ENCODE measurements at places on chromosomes 6 and 20.

- DNase-seq: no peak
These were observed 32.7 kb upstream of the CRISP1 start for GRCh38 chr6:49898904-49899566.

DNA sequence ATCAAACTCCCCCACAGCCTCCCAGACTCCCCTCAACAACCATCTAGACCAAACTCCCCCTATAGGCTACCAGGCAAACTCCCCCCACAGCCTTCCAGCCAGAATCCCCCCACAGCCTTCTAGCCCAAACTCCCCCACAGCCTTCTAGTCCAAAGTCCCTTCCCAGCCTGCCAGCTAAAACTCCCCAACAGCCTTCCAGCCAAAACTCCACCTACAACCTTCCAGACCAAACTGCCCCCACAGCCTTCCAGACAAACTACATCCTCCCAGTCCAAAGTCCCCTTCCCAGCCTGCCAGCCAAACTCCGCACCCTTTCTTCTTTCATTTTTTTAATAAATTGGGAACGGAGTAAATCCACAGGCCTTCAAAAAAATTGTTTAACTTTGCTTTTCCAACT, 37.4 kb upstream of the SYNDIG1 start:
- no peak for DNase-seq

GRCh38 chr6:136921936-136922684, at the start of gene SLC35D3:
SLC35D3 (plus strand) TSS chr6:136922301; CDS start chr6:136922429, 128 bp downstream.
- DNase-seq: peak; percentile 44

- no peak for DNase-seq
These were observed 111.9 kb downstream of the CEBPB start for GRCh38 chr20:50302341-50303057.

GRCh38 chr6:111844921-111845320, 28.3 kb downstream of the FYN start:
- DNase-seq: no peak

- DNase-seq: no peak
These were observed 40.7 kb downstream of the BFSP1 start for GRCh38 chr20:17490501-17490900.

DNA sequence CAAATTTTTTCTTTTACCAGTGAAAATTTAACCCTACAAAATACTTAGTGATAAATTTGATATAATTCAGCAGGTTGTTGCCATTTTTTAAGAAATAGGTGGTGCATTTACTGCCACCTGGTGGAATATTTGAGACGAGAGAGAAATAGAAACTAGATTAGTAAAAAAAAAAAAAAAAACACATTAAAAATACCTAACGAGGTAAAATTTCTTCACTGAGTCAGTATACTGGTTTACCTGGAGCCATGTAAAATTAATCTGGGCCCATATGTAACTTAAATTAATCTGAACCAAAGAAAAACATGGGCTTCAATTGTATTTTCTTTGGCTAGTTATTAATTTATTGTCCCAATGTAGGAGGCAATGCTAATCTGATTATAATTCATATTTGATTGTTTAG, 520.8 kb downstream of the EPM2A start:
- DNase-seq: peak; percentile 38

DNA sequence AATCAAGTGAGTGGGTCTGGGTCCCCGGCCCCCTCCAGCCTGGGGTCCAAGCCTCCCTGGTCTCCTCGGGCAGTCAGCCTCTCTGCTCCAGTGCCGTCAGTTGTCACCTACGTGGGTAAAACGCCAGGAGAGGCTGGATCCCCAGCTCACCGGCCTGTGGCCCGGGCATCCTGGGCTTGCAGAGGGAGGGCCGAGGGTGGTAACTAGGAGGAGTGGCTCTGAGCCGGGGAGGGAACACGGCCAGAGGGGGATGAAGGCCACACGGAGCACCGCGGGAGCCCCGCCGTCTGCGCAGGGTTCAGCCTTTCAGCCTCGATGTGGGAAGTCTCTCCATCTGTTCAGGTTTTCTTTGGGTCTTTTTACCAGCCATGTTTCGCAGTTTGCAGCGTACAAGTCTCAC, 29.5 kb upstream of the BHLHE23 start:
- DNase-seq: no peak

GRCh38 chr6:149423964-149424440, 23.9 kb downstream of the SUMO4 start:
- DNase-seq: no peak

DNA sequence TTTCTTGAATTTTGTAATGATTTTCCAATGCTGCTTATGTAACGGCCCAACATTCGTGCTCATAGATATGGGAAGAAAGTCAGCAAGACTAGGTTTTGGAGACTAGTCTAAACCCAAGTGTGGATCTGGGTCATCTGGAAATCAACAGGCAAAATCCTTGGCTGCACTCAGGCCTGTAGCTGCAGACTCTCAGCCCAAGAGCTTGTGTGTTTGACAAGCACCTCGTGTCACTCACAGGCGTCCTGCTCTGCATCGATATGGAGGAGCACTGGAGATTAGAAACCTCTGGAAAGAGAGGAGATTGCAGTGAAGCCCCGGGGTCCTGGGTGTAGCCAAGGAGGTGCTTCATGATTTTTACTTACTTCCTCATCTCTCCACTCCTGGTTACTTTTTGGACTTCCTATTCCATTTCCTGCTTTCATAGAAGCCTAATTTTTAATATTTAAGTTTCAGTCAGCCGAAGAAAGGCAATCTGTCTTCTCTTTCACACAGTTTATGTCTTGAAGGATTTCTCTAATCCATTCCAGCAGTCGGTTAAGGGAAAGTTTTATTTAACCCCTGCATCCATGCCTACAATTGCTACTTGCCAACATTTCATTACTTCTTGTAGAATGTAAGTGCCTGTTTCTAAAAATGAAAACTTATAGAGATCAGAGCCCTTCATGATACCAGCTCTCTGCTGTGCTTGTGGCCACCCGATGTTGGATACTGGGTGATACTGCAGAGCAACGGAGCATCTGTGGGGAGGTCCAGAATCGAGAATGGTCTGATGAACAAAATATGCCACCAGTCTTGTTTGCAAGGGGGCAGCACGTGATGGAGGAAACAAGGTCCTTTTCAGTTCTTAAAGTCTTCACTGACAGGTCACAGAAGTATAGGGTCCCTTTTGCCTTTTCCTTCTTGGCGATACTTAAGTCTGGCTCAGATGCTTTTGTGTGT, 296.3 kb downstream of the QKI start:
- no peak for DNase-seq

- no peak for DNase-seq
These were observed 661.7 kb upstream of the CITED2 start for GRCh38 chr6:140036196-140036595.

DNA sequence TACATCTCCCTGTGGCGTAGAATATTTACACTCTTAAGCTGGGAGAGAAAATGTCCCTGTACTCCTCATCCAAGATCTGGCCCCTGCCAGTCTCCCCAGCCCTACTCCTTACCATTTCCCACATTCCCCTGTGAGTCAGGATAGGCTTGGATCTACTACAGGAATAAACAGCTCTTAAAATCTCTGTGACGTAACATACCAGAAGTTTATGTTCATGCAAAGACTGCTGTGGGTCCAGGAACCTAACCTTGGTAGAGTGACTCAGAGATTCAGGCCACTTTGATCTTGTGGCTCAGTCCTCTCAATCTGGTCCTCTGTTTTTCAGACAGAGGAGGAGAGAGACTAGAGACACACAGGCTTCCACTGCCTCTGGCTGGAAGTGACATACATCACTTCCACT, 38.5 kb upstream of the GPR6 start:
- no peak for DNase-seq

DNA sequence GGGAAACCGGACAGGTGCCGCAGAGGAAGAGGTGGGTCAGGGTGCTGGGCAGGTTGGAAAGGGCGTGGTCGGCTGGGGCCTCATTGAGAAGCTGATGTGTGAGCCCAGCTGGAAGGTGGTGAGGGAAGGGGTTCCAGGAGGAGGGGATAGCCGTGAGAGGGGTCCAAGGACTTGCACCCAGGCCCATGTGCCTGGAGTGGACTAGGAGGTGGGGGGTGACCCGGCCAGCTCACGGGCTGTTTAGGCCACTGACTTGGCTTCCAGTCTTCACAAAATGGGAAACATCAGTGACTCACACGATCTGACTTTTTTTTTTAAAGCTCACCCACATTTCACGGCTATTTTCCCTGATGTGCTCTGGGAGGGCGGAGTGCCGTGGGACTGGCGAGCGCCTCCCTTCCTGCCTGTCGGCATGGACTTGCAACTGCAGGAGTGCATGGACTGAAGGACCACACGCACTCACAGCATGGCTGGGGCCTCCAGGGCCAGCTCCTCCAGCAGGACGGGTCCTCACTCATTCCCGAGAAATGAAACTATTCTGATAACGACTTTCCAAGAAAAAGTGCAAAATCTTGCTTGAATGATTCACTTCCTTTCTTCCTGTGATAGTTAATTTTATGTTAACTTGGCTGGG, 13.5 kb upstream of the PDE10A start:
- DNase-seq: no peak

GRCh38 chr6:166559662-166560061, 26.8 kb downstream of the RAMACL start:
- no peak for DNase-seq

GRCh38 chr6:111837641-111838500, 35.4 kb downstream of the FYN start:
- DNase-seq: no peak

DNA sequence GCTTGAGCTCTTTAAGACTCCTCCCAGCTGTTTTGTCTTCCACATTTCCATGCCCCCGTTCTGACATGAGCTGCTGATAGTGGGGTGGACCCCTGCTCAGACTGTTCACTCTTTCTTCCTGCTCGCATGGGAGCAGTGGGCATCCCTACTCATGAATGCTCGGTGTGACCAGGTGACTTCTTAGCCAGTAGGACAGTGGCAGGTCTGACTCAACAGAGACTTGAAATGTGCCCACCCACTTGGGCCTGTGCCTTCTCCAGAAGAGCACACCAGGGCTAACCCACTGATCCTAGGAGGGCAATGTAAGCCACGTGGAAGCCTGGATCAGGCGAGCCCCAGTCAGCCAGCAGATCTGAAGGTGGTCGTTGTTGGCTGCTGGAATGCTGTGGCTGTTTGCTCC, 582.0 kb downstream of the QKI start:
- no peak for DNase-seq

DNA sequence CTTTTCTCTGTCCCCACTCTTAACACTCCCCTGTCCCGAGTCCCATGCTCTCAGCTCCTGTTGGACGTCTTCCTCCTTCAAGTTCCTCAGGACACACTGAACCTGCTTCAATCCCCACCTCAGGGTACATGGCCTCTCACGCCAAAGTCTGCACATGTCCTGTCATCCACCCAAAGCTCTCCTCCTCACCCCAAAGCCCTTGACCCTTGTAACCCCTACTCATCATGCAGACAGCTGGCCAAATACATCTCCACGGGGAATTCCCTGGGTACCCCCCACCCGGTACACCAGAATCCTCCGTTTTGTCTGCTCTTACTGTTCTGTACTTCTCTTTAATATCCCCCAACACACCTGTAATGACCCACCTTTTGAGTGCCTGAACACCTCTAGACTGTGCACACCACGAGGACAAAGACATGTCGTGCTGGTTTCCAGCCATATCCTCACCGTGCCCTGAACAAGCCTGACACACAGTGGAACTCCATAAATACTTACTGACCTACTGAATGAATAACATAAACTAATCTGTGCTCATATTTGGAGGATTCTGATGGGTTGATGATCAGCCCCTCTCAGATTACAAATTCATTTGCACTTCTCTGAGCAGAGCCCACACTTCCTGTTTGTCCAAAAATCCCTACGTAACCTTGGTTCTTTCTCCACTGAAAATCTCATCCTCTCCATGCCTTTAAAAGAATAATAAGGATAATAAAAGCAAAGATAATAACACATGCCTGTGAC, 66.8 kb upstream of the EYA2 start:
- DNase-seq: no peak

DNA sequence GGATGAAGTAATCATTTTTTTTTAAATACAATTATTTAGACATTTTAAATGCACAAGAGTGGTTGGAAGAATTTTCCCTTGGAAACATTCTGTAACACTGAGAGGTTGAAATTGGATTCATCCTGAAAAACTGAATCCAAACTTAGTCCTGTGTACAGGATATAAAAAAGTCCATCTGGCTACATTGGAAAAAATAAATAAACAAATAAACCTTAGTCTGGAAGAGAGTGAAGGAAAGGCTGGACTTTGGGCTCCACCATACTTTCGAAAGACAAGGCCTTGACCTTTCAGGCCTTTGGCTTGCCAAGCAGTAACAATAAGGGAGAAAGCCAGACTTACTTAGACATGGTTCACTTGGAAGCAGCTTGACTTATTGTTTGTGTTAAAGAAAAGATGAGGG, 664.3 kb downstream of the TENT5A start:
- DNase-seq: no peak

GRCh38 chr6:17584241-17584803, 15.8 kb upstream of the FAM8A1 start:
- peak; percentile 59 for DNase-seq

DNA sequence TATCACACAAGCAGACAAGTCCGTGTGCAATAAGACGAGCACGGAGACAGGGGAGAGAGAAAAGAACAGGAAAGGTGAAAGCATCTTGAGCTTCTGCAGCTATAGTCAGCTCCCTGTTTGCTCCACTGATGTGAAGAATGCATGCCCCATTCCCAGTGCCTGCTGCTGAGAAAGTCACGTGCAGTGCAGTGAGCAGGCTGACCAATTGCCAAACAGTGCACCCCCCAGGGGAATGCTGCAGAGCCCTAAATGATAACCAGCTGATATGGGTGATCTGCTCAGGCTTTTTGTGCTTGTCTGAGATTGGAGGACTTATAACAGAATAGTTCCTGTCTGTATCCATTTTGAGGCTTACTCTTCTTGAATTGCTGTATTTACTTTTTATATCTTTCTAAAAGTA, 121.5 kb downstream of the PACRG start:
- DNase-seq: no peak

- no peak for DNase-seq
These were observed 29.4 kb downstream of the PFDN4 start for GRCh38 chr20:54237116-54237943.

GRCh38 chr6:140485740-140486449, 1111.4 kb upstream of the CITED2 start:
- no peak for DNase-seq

DNA sequence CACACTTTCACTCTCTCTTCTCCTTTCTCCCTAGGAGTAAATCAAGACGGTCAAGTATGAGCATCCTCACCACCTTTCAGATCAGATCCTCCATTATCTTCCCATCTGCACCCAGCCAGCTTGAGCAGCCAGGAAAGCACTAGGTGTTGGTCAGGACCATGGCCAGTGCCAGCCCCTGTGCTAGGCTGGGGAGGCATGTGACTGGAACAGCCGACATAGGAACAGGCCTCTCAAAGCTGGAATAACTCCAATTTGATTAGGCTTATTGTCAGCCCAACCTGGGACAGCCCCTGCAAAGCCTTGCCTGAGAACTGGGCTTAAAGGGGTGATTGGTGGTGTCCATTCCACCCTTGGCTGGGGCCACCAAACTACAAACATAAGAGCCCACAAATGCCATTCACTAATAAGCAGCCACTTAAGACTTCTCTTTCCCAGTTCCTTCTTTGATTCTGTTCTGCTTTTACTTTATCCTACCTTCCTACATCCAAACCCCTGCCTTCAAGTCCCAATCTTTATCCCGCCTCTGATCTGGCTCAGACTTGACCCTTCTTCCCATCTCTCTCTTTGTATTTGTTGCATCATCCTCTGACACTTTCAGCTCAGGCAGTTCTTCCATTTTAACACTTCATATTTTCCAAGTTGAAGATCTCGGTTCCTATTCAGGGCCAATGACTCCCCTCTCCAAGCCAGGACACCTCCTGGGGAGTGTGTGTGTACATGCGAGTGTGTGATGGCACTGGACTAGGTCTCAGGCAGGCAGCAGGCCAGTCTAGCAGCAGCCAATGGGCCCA, 4.5 kb upstream of the TREM2 start:
- no peak for DNase-seq
